ENCODE measurements at places on chromosomes 4 and X.

GRCh38 chr4:145868637-145869409, 69.8 kb downstream of the ZNF827 start:
- DNase-seq = no peak

DNA sequence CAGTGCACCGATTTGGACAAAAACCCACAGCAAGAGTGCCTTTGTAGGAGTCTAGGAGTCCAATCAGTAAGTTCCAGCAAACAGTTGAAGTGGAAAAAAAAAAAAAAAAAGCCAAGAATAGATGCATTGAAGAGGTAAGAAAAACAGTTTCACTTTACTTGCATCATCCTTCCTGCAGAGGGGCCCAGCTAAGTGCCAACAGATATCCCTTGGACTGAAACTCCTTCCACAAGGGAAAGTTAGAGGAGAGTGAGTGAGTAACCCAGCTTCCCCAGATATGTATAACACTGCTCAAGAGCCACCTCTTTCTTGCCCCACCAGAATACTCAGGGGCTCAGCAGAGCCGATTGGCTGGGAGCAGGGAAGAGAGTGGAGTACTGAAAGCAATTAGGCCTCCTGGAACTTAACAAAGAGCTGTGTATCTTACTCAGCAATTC, 617.7 kb upstream of the SMIM31 start:
- peak; percentile 15 for DNase-seq

GRCh38 chrX:314781-315595, 3.6 kb downstream of the GTPBP6 start:
- DNase-seq = no peak

DNA sequence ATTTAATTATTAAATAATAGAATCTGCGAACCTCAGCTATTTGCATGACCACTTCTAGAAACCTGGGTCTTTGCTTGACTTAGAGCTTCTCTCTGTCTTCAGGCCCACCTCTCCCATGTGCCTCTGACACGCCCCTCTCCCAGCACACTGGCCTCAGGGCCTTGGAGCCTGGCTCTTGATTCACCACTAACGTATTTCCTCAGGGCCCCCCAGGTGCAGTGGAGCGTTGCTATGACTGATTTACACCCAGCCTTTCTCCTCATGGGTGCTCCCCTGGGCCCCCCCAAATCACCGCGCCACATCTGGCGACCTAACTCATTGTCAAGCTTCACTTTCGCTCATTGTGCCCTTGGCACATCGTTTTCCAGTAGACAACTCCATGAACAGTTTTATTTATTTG, 37.9 kb upstream of the TENM3 start:
- no peak for DNase-seq
